ENCODE measurements at places on chromosomes 16 and 17.

DNA sequence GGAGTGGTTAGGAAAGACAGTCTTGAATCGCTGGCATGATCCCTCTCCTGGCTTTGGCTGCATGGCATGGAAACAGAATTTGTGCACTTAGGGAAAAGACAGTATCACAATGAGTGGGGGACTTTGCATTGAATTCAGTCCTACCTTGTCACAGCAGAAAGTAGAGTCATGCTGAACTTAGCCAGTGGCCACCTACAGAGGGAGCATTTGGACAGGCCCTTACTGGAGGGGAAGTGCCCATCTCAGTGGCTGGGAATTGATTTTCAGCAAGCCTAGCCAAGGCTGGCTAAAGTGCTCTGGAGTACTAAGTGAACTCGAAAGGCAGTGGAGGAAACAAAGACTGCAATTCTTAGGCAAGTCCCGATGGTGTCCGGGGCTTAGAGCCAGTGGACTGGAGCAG lies 364.3 kb upstream of the TOM1L1 start:
- no peak for DNase-seq

- no peak for DNase-seq
Measured at GRCh38 chr16:14449790-14450480, 180.1 kb downstream of the PARN start.

DNA sequence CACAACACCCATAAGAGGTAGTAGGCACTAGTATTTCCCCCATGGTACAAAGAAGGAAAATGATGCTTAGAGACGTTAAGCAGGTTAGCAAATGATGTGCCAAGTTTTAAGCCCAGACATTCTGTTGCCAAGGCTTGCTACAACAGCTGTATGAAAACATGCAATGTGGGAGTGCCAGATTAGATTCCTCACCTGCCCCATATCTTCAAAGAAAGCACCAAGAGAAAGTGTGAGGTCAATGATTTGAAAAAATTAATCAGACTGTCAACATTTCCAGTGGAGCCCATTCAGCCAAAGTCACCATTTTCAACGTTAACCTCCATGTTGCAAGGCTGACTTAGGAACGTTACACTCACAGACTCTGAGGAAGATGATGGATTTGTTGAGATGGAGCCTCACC lies 61.5 kb downstream of the PCTP start:
- no peak for DNase-seq

DNA sequence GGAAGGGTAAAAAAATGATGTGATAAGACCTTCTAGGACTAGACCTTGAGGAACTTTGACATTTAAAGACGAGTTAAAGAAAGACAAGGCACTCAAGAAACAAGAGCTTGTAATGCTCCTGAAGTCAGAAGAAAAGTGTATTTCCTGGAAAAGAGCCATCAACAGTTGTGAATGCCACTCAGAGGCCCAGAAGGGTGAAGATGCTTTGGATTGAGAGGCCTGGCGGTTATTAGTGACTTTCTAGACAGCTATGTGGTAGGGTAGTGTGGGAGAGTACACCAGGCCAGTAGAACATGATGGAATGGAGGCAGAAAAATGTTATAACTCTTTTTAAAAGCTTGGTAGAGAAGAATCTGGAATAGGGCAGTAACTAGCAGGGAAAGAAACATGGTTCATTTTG lies 34.1 kb upstream of the ANKFN1 start:
- DNase-seq = no peak

All from NCI-H1436 (cell line).